ENCODE measurements at places on chromosomes 3 and 15.

GRCh38 chr3:108420926-108421325 is 89.5 kb downstream of the MYH15 start:
- no peak for DNase-seq

DNA sequence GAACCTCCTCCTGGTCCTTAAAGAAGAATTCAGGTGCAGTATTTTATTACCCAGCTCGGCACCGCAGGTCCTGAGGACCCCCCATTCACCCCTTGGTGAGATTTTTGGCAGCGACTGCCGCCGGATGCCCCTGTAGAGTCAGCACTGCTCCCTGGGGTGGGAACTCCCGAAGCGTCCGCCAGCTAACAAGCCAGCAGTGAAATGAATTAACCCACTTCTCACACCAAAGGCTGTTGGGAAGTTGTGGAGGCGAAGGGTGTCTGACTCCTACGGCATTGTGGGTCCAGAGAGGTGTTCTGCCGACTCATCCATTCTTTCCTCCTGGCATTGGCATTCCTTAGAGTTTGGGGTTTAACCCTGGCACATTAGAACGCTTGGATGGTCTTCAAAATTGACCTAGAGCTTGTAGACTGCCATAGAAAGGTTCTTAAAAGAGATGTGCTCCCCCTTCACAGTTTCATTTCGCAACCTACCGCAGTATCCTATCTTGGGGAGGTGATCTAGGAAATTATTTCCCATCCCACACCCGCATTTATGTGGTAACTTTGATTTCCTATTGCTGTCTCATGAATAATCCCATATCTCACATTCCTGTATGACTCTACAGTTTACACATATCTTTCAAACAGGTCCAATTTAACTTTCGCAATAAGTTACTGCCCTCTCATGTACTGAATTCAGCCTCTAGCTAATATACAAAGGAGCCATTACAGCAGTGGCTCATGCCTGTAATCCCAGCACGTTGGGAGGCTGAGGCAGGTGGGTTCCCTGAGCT is 879 bp upstream of the EIF5A2 start:
- DNase-seq: no peak

DNA sequence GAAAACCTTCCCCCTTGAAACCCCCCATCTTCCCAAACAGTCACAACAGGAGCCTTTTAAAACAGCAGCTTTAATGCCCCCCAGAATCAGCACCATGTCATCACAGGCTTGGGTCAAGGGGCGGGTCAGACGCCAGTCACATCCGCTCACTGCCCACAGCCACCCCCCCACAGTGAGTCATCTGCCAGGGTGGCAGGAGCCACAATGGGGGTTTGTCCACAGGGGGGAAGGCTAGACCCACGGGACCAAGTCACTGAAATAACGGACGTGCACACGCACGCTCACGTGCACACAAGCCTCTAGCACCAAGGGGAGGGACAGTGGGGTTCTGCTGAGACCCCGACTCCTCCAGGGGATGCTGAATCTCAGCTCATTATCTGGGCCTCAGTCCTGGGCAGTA is 441 bp upstream of the UCN2 start:
- DNase-seq: peak; percentile 59

GRCh38 chr3:20935791-20936190 is 749.8 kb upstream of the SGO1 start:
- no peak for DNase-seq

DNA sequence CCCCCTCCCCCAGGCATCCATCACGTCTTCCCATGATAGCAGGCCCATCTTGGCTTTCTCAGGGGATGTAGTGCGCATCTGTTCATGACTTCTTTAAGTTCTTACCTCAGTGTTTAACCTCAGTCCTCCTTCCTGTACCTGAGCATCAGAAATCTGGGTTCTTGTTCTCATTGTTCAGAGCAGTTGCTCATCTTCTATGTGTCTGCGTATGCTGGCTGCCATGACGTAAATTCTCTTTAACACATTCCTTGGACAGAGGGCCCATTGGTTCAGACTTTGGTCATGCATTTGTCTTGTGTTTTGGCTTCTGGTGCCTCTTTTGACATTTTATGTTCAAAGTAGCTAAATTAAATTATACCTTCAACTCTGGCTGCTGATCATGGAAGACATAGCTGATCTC is 227.3 kb downstream of the CACNA2D3 start:
- no peak for DNase-seq

- no peak for DNase-seq
Observed at GRCh38 chr3:97948351-97949109, 23.7 kb downstream of the RIOX2 start.

- no peak for DNase-seq
Observed at GRCh38 chr3:70992131-70992530, 591.4 kb downstream of the FOXP1 start.

DNA sequence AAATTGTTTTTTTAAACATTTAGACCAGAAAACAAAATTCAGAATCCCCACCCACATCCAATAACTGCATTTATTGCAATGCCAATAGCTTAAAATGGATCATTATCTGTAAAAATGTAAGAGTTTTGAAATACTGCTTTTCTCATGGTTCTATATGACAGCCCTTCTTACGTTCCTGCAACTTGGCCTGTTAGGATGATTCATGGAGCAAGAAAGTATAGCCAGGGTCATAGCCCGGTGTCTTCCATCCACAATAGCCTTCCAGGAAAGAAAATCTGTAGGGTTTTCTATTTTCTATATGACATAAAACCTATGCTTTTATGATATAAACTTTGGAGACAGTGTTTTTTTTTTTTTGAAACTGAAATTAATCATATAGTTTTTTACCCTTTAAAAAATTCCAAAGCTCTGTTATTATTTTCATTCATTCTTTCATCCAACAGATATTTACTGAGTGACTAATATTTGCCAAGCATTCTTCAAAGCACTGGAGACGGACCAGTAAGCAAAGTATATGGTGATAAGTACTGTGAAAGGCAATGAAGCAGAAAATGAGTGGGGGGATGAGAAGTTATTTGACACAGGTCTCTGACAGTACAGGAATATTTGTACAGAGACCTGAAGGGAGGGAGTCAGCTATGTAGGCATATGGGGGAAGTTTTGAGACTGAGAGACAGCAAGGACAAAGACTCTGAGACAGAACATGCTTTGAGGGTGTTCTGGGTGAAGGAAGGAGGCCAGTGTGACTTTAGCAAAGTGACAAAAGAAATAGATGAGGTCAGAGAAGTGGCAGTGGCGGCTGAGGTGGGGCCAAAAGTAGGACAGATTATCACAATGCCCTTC is 29.0 kb upstream of the SLC2A2 start:
- no peak for DNase-seq

DNA sequence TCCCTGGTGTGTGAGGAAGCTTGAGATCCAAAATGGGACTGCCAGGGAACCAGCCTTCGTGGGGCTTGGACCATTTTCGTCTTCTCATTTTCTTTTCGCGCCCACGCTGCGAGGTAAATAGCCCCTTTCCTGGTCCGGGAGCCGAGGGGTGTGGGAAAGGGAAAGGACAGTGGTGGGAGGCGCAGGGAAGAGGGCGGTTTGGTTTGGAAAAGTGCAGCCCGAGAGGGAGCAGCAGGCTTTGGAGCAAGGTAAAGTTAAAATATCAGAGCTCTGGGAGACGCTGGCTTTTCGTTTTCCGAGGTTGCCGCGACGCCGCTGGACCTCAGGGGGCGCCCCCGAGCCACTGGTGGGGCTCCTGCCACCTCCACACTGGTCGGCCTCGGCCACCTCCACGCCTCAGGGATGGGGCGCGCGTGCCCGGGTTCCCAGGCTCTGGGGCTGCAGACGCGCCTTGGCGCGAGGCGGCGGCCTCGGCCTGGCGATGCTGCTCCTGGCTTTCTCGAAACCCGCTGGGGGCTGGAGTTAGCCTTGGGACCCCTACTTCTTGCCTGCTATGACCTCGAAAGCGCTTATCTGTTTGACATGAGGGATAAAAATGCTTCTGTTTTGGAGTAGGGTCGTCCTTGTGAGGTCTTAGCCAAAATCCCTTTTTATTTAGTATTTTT is 3.2 kb downstream of the PTPRG start:
- DNase-seq: no peak

DNA sequence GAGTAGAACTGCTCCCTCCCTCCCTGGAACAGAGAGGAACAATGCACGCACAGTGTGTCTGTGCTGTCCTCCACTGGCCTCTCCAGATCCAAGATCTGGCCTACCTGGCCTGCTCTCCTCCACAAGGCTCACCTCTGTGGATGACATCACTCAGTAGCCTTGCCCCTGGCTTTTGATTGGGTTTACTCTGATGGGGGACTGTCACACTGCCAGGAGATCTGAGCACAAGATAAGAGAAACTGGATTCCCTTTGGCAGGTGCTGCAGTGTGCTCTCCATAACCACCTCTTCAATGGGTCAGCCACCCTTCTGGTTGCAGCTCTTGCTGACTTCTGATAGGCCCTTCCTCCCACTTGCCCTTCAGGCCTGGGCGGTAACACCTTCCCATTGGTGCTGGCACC is 22.6 kb upstream of the ANO10 start:
- no peak for DNase-seq

GRCh38 chr15:59266028-59266427 is 59.4 kb downstream of the LDHAL6B start:
- no peak for DNase-seq

DNA sequence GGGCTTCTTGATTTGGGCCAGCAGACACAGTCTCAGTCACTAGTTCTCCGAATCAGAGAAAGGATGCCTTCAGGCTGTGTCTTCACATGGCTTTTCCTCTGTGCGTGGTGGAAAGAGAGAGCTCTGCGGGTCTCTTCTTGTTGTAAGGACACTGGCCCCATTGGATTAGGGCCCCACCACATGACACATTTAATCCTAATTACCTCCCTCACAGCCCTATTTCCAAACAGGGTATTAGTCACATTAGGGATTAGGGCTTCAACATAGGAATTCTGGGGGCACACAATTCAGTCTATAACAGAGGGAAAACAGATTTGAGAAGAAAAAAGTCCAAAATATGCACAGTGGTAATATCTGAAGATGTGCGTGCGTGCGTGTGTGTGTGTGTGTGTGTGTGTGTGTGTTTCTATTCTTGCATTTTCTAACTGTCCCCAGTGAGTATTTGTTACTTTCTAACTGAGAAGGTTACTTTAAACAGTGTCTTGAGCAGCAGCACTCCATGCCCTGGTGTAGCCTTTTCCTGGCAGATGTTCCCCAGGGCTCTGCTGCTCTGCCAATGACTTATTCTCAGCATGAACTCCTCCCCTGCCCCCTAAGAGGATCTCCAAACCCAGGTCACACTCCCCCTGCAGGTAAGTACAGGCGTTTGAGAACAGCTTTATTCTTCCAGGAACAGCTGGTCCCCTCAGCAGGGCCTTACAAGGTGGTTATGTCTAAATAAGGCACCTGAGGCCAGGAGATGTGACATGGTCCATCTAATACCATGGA is 72.9 kb downstream of the RPL39L start:
- peak; percentile 81 for DNase-seq

GRCh38 chr15:81394603-81395002 is 20.6 kb upstream of the TMC3 start:
- no peak for DNase-seq

DNA sequence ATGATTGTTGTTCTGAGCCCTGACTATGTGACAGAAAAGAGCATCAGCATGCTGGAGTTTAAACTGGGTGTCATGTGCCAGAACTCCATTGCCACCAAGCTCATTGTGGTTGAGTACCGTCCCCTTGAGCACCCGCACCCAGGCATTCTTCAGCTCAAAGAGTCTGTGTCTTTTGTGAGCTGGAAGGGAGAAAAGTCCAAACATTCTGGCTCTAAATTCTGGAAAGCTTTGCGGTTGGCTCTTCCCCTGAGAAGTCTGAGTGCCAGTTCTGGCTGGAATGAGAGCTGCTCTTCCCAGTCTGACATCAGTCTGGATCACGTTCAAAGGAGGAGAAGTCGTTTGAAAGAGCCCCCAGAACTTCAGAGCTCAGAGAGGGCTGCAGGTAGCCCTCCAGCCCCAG is 142.0 kb downstream of the IL1RAP start:
- DNase-seq: no peak

DNA sequence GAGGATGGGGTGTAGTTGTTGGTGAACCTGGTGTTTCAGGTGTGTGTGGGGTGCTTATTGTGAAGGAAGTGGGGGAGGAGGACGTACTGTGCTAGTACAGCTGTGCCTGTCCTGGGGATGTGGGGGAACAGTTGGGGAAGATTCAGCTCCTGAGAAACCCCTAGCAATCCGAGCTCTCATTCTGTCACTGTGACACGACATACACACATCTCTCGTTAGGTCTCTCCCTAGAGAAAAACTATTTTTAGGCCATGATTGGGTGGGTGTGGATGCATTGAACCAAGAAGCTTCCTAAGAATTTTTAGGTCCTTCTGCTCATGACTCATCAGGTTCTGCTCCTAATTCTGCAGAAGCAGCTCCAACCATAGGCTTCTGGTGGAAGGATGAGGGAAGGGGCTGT is 54.3 kb downstream of the SLC30A4 start:
- no peak for DNase-seq

DNA sequence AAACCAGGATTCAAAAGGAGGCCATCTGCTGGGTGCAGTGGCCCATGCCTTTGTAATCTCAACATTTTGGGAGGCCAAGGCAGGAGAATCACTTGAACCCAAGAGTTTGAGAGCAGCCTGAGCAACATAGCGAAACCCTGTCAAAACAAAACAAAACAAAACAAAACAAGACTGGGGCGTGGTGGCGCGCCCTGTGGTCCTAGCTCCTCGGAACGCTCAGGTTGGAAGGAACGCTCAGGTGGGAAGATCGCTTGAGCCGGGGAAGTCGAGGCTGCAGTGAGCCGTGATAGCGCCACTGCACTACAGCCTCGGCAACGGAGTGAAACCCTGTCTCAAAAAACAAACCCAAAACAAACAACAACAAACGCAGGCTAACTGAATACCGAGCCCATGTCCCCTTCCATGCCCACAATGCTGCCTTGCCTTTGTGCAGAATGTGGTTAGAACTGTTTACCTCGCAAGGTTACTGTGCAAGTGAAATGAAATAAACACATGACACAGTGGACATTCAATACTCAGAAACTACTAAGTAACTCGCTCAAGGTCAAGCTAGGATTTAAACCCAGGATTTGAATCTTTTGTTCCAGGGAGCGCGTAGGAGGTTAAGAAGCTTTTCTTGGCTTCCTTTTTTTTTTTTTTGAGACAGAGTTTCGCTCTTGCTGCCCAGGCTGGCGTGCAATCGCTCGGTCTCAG is 766 bp upstream of the EMC4 start:
- peak; percentile 31 for DNase-seq

DNA sequence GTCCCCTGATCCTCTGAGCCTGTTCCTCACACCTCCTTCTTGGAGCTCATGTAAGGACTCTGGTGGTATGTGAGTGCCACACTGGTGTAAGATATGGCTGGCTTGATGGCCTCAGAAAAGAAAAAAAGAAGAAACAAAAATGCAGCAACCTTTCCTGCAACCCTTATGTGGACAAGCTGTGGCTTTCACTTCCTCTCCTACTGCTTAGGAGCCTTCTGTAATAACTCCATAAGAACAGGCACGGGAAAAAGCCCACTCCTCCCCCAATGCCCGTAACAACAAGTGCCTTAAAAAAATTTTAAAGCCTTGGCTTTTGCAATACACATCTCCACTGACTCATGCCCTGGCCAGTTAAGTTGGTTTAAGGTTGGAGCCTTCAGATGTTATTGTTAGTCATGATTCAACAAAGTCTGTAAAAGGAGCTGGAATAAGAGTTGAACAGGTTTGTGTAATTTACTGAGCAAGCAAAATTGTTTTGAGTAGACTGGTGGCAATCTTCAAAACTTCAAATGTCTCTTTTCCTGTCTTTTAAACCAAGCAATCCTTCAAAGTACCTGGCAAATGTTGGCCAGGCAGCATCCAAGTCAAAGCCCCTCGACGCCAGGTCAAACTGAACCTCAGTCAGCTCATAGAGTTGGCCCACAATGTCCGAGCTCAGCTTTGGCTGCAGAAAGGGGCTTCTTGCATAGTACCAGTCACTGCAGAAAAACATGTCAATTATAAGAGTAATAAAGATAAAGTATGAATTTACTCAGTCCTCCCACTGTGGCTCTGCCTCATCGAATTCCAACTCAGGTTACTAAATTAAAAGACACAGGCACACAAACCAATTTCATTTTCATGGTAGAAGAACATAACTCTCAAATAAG is 22.9 kb downstream of the FYCO1 start:
- DNase-seq: no peak

Measured in natural killer cell (primary cell).